ENCODE measurements at places on chromosomes 1 and 21.

GRCh38 chr1:185646202-185646683 lies 87.9 kb upstream of the HMCN1 start:
- no peak for DNase-seq

- DNase-seq, result no peak
Observed at GRCh38 chr1:63936801-63937200, 163.0 kb downstream of the ROR1 start.

- no peak for DNase-seq
Observed at GRCh38 chr1:78015148-78015547, 10.4 kb downstream of the DNAJB4 start.

- no peak for DNase-seq
Observed at GRCh38 chr1:31769720-31770390, 5.7 kb upstream of the ADGRB2 start.

DNA sequence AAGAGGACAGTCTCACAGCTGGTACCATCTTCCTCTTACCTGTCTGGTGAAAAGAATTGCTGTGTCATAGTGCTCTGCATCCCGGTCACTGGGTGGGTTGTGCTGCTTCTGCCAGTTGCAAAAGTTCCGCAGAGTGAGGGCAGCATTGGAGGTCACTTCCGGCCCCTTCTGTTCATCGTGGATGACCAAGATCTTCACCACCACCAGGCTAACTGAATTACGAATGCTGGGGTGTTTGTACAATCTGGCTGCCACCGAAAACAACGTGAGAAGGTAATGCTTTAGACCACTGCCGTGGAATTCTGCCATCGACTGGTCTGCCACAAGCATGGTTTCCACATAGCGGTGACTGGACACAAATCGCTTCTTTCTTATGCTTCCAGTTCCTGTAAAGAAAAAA lies 2.9 kb downstream of the ADAMTS1 start:
- DNase-seq, result no peak

DNA sequence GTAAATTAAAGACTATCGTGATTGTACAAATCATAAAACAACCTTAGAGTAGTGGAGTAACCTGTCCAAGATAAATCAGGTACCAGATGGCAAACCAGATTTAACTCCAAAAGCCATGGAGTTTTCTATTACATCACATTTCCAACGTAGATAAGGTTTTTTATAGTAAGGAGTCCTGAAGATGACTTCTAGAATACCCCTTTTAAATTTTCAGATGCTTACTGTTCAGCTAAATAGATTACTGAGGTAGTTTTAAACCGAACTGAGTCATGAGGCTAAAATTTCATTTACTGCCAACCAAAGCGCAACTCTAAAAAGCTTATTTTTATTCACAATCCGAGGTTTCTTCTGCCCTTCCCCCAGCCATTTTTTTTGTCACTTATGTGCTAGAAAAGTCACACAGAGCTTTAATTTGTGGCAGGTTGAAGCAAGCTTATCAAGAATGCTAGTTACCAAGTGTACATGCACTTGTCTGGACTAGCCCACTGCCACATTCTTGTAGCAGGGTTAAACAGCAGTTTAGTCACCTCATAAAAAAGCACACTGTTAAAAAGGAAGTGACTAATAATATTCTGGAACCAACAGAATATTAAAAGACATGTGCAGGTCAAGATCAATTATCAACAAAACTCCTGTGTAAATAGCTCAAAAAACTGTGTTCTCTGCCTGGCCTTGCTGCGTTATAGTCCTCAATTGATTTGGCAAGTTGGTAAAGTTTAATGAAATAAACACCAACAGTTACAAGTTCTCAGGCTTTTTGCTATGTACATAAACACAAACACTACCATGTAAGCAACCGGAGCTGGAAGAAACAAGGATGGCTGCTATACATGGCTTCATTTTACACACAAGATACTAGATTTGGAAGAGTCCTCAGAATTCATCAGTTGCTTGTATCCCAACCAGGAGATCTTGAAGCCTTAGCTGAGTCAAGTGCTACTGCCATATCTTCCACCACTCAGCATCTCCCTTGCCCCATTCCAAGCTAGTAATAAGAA lies 180.3 kb upstream of the DMRTA2 start:
- DNase-seq, result no peak

DNA sequence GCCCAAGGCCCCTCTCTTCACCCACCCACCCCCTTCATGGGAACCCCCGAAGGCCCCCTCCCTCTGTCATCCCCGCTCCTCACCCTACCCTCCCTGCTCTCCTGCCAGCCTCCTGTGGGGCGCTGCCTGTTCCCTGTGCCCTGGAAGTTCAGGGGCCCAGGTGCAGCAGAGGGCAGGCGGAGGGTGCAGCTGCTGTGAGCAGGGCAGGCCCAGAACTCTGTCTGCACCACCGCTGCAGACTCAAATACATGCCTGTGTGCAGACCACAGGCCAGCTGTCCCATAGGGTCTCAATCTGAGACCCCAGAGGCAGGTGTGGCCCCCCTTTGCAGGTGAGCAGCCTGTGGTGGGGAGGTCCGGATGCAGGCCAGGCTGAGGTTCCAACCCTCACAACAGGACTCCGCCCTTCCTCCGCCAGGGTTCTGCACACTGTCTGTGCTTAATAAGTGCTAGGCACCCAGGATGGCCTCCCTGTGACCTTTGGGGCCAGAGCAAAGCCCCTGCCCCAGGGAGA lies 62.5 kb downstream of the WNT9A start:
- DNase-seq, result no peak
